ENCODE measurements at places on chromosomes 7 and 10. TPM values are rescaled to one million over a fixed set of nuclear protein-coding genes. Genes with fewer than 3 reads are reported as not detected.

The CRYGN gene
- total RNA-seq, result 0.25 TPM

The BLNK gene
- total RNA-seq, result 0.25 TPM

The CROT gene
- total RNA-seq, result 15.5 TPM

The CDC123 gene
- 93.9 TPM for total RNA-seq

The KCNIP2 gene
- total RNA-seq, result 7.9 TPM

The CCDC71L gene
- total RNA-seq, result 58.5 TPM

The KIF20B gene
- 8.1 TPM for total RNA-seq

The ENO4 gene
- 1.2 TPM for total RNA-seq

Measured in temporal lobe (tissue), 4 donors.